ENCODE measurements at places on chromosomes 11 and 22.

- no peak for DNase-seq
- no peaks in the 10 kb centered on the region for H3K27me3 ChIP-seq
- no peaks in the 10 kb centered on the region for H3K4me1 ChIP-seq
Observed at GRCh38 chr11:91837411-91838330, 386.9 kb upstream of the FAT3 start.

- no peaks in the 10 kb centered on the region for H3K36me3 ChIP-seq
- H3K27me3 ChIP-seq = no peaks in the 10 kb centered on the region
- no peaks in the 10 kb centered on the region for H3K4me1 ChIP-seq
- no peak for DNase-seq
- H3K4me3 ChIP-seq = no peak overlapping the region
- no peak overlapping the region for H3K27ac ChIP-seq
Observed at GRCh38 chr11:36292311-36292722, 3.1 kb upstream of the COMMD9 start.

- peak; percentile 88 for DNase-seq
- H3K4me1 ChIP-seq = no peaks in the 10 kb centered on the region
- H3K27ac ChIP-seq = no peak overlapping the region
Observed at GRCh38 chr11:61187505-61188130, 15.7 kb upstream of the PGA3 start.

DNA sequence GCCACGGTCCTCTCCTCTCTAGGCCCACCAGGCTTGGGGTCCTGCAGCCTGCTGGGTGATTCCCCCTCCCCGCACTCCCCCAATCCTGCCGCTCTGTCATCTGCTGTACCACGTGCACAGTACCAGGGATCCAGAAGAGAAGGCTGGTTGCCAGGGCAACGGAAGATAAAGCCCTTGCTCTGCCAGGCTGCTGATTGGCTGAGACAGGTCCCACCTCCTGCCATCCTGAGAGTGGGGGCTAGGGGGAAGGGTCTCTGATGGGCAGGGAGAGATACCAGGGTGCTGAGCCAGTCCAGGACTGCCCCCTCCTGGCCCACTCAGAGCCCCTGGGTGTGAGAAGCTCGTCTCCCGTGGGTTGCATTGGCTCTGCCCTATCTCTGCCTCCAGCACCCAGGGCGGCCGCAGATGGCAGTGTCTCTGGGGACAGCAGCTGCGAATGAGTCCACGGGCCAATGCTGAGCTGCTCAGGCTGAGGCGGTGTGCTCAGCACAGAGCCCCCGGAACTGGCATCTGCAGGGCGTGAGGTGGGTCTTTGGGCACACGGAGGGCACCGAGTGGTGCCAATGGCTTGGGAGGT is at the start of gene SMIM45:
Gene SMIM45 (plus strand): TSS at position 253 of the 577 bp plus-strand sequence.
- no peak within 1 kb of the TSS for H3K4me3 ChIP-seq
- H3K27me3 ChIP-seq = no peaks in the 10 kb centered on the region
- DNase-seq = no peak
- no peak within 1 kb of the TSS for H3K27ac ChIP-seq
- H3K4me1 ChIP-seq = no peaks in the 10 kb centered on the region

DNA sequence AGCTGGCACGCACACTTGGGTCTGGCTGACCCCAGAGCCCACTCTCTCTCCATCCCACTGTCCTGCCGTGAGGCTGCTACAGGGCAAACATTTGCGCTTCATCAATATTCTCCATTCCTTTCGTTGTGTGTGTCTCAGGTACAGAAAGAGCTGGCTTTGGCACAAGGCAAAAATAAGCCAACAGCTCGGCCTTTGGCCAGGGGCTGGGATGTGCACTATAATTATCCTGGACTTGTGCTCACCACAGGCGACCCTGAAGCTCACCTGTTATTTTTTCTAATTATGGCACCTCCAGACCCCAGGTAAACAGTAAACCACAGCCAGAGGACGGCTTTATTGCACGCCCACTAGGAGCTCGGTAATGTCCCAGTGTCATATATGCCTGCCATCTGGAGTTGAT is 10.9 kb downstream of the ZMAT5 start:
- H3K4me3 ChIP-seq = no peak overlapping the region
- H3K27ac ChIP-seq = no peak overlapping the region
- H3K27me3 ChIP-seq = no peaks in the 10 kb centered on the region
- H3K36me3 ChIP-seq = no peaks in the 10 kb centered on the region
- no peaks in the 10 kb centered on the region for H3K4me1 ChIP-seq

DNA sequence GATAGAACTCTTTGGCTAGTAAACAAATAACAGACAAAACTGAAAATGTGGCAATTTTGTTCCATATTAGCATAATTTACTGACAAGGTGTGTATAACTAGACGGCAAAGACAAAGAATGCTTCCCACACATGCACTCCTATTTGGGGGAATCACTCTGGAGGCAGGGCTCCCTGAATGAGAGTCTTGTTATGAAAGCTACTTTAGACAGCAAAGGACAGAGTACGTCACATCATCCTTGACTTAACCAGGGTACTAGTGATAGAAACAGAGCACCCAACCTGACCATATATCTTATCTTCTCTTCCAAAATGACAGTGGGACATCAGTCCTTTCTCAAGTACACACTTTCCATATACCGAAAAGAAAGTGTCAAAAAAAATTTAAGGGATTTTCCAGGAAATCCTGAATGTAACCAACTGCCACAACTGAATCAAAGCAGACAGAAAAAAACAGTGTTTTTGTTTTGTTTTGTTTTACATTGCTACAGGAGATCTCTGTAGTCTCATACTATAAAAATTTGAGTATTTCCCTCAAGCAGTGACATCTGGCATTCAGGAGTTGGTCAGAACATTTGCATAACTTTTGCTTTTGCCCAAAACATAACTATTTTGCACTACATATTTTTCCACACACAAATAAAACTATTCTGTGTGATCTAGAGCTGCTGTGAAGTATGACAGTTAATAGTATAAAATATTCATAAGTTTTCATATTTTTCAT is 98.9 kb downstream of the ARHGAP20 start:
- H3K27me3 ChIP-seq = no peaks in the 10 kb centered on the region
- no peak overlapping the region for H3K4me3 ChIP-seq
- no peaks in the 10 kb centered on the region for H3K4me1 ChIP-seq
- no peaks in the 10 kb centered on the region for H3K36me3 ChIP-seq

- no peaks in the 10 kb centered on the region for H3K27me3 ChIP-seq
- H3K4me3 ChIP-seq = no peak overlapping the region
- no peaks in the 10 kb centered on the region for H3K36me3 ChIP-seq
- DNase-seq = peak; percentile 84
- no peak overlapping the region for H3K27ac ChIP-seq
- H3K4me1 ChIP-seq = no peaks in the 10 kb centered on the region
Observed at GRCh38 chr11:66543263-66544107, 2.4 kb downstream of the ZDHHC24 start.

DNA sequence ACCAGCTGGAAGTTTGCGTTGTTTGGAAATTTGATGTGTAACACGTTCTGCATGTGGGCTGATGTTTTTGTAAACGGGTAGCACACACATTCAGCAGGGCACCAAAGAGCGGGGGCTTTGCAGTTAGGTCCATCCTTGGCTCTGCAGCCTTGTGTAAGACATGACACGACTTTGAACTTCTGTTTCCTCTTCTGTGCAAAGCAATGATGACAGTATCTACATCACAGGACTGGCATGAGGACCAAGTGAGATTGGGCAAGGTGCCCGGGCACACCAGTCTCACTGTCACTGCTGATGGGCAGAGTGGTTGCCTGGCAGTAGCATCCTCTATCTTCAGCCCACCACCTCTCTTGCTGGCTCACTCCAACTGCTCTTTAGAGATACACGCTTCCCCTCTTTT is 3.3 kb downstream of the TCN2 start:
- no peaks in the 10 kb centered on the region for H3K36me3 ChIP-seq
- no peak overlapping the region for H3K4me3 ChIP-seq
- H3K27me3 ChIP-seq = no peaks in the 10 kb centered on the region
- no peak overlapping the region for H3K27ac ChIP-seq

GRCh38 chr22:36067235-36067558 is 38.6 kb upstream of the RBFOX2 start:
- no peak overlapping the region for H3K4me3 ChIP-seq
- H3K4me1 ChIP-seq = no peaks in the 10 kb centered on the region
- no peaks in the 10 kb centered on the region for H3K27me3 ChIP-seq
- H3K27ac ChIP-seq = no peak overlapping the region
- DNase-seq = no peak
- H3K36me3 ChIP-seq = no peaks in the 10 kb centered on the region

- no peak overlapping the region for H3K27ac ChIP-seq
- no peak overlapping the region for H3K4me3 ChIP-seq
- H3K36me3 ChIP-seq = no peaks in the 10 kb centered on the region
- no peak for DNase-seq
- H3K27me3 ChIP-seq = no peaks in the 10 kb centered on the region
Observed at GRCh38 chr11:76708972-76709660, 38.6 kb upstream of the LRRC32 start.

GRCh38 chr11:35387111-35387982 is 32.0 kb downstream of the SLC1A2 start:
- H3K4me1 ChIP-seq = no peaks in the 10 kb centered on the region
- H3K36me3 ChIP-seq = no peaks in the 10 kb centered on the region
- no peak overlapping the region for H3K27ac ChIP-seq
- H3K27me3 ChIP-seq = no peaks in the 10 kb centered on the region

- H3K27ac ChIP-seq = no peak overlapping the region
- no peaks in the 10 kb centered on the region for H3K4me1 ChIP-seq
- no peaks in the 10 kb centered on the region for H3K27me3 ChIP-seq
- no peak overlapping the region for H3K4me3 ChIP-seq
- H3K36me3 ChIP-seq = no peaks in the 10 kb centered on the region
Observed at GRCh38 chr11:80702264-80702663, 1261.4 kb upstream of the TENM4 start.

DNA sequence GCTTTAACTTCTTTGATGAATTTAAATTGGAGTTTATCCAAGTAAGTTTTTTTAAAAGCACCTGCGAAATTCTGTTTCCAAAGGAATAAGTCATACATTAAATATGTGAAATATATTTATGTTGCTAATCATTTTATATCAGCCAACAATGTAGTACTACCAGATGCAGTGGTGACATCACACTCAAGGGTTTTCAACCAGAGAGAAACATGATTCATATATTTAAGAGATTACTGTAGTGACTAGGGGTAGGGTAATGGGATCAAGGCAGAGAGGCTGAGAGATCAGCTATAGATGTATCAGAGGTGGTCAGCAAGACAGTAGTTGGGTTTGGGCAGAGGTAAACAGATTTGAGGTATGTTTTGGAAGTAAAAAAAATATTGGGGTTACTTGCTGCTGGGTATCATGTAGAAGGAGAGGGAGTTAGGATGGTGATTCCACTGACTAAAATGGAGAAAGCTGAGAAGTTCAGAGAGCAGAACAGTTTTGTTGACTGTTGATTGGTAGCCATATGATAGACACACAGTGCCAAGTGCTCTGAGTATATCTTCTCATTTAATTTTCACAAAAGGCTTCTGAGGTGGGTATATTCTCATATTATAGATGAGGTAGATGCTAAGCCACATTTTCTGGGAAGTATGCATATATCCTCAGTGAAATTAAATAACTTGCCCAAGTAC is 39.4 kb downstream of the CEP57 start:
- H3K27me3 ChIP-seq = no peaks in the 10 kb centered on the region
- H3K4me3 ChIP-seq = no peak overlapping the region
- no peak overlapping the region for H3K27ac ChIP-seq
- H3K36me3 ChIP-seq = peaks cover 3% of the 10 kb centered on the region
- no peak for DNase-seq

Measured in aorta (tissue), 5 donors.